AG04450 (cell line): ENCODE measurements at places on chromosomes 6 and 20. TPM values are rescaled to one million over a fixed set of nuclear protein-coding genes. Genes with fewer than 3 reads are reported as not detected.

Gene MICB
- polyA plus RNA-seq: 17.9 and 19.0 TPM in 2 replicates

Gene CAGE1
- not detected in 2 replicates for polyA plus RNA-seq

Gene ASXL1
- polyA plus RNA-seq: 28.9 and 31.7 TPM in 2 replicates

Gene UTRN
- 32.1 and 34.0 TPM in 2 replicates for polyA plus RNA-seq

- no peak for DNase-seq
Measured at GRCh38 chr6:142183351-142183750, 36.3 kb downstream of the VTA1 start.

- no peak for DNase-seq
Measured at GRCh38 chr6:151349651-151350270, 41.6 kb downstream of the ZBTB2 start.

GRCh38 chr6:112468359-112468758 lies 121.2 kb downstream of the RFPL4B start:
- no peak for DNase-seq

DNA sequence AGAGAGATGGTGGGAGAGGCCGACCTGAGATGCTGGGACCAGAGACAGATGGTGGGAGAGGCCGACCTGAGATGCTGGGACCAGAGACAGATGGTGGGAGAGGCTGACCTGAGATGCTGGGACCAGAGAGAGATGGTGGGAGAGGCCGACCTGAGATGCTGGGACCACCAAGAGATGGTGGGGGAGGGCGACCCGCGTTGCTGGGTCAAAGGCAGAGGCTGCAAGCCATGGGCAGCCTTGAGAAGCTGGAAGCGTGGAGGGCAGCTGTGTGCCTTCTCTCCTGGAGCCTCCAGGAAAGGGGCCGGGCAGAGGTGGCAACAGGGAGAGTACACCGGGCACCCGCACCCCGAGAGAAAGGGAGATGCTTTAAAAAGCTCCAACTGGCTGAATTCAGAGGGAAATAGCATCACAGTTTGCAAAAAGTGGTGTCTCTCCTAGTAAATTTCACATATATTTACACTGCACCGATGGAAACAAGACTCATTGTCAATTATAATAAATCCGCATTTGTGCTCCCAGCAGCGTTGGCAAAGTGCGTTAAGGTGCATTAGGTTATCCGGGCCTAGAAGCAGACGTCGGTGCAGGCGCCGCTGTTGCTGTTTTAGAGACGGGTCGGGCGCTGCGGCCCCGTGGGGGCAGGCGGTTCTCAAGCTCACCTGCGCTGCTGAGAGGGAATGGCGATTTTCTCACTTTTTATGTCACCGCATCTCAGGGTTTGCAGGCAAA lies 132.4 kb downstream of the DLL1 start:
- no peak for DNase-seq

GRCh38 chr6:127207591-127208120 lies 59.0 kb upstream of the RNF146 start:
- DNase-seq: no peak

- DNase-seq: no peak
Measured at GRCh38 chr6:166289207-166290060, 18.8 kb downstream of the PRR18 start.
